ENCODE measurements at places on chromosomes 13 and 19.
A peak's percentile ranks its signal among the peaks of the same experiment; 100 is the strongest.

- peak; percentile 74 for DNase-seq
Observed at GRCh38 chr13:50731400-50731799, 112.1 kb downstream of the DLEU7 start.

DNA sequence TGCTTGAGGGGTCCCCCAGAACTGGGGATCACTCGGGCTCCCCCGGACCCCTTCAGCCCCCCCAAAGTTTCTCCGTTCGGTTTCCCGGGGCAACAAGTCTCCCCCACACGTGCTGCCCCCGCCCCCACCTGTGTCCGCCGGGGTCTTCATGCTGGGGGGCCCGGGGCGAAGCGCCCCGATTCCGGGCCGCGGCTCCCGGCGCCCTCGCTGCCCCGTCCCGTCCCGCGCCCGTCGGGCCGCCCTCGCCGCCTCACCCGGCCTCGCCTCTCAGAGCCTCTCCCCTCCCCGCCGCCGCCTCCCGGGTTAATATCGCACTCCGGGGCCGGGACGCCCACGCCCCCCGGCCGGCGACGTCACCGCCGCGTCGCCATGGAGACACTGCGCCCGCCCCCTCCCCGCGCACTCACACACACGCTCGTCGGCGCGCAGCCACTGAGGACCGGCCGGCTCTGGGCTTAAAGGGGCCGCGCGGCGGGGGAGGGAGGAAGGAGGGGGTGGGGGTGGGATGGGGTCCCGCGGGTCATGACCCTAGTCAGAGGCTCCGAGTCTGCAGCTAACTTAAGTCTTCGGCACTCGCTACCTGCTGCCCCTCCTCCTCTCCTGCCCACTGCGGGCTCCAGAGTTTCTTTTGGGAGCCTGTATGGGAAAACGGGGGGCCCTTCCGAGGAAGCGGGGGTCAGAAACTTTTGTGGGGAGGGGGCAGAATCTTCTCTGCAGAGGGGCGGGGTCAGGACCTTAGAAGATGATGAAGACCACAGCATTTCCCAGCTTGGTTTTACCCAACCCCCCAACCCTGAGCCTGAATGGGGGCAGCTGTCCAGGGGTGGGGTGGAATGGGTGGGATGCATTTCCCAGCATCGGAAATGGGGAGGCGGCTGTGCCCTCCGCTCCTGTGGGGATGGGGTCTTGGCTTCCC is at the start of gene ERF:
TSS of gene ERF (minus strand) at position 279 of the 916 bp plus-strand sequence. CDS start at position 150, 129 bp downstream.
- peak; percentile 83 for DNase-seq

DNA sequence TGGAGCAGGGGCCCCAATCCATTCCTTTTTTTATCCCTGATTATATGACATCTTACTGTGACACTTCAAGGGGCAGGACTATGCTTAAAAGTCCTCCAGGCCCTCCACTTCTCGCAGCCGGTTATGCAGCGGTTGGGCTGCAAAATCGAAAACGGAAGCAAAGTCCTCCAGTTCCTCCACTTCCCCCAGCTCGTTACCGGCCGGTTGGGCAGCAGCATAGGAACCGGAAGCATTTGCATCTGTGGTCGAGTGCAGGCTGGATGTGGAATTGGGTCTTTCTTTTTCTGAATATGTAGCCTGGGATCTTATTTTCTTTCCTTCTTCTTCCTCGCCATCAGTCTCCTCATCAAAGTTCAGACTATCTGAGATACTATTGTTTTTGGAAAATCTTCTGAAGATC is 46.1 kb downstream of the OXGR1 start:
- DNase-seq: no peak

DNA sequence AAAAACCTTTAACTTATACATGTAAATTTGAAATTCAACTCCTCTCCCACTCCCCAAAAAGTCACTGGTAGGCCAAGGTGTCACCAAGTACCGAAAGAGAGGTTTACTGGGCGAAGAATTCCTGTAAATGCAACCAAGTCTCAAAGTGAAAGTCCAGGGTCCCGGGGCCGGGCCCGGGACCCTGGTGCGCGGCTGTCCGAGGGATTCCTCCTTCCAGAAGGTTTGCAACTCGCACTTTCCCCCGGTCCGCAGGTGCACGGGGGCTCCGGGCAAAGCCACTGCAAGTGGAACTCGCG is 1.1 kb downstream of the STK24 start:
- DNase-seq: no peak

DNA sequence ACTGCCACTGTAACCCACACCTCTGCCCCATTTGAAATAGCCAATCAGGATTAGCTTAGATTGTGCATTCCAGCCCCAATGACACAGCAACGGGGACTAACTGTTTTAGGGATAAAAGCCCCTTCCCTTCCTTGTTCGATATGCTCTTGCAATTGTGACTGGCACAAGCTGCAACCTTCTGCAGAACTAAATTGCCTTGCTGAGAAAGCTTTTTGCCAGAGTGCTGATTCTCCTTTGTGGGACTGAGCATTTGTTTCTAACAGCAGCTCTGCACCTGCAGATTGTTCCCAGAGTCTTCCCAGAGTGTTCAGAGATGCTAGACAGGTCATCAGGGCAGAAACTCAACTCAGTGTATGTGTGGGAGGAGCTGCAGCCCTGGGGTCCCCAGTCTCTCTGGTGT is 115.8 kb downstream of the ZNF675 start:
- no peak for DNase-seq

GRCh38 chr19:46616631-46617322 is 8.1 kb downstream of the PTGIR start:
- peak; percentile 71 for DNase-seq

- DNase-seq: no peak
Observed at GRCh38 chr13:90197722-90198121, 1149.8 kb upstream of the MIR17HG start.

- no peak for DNase-seq
Observed at GRCh38 chr19:33685541-33685940, 63.8 kb downstream of the CHST8 start.

GRCh38 chr19:32878988-32879387 is 9.4 kb upstream of the SLC7A9 start:
- no peak for DNase-seq

DNA sequence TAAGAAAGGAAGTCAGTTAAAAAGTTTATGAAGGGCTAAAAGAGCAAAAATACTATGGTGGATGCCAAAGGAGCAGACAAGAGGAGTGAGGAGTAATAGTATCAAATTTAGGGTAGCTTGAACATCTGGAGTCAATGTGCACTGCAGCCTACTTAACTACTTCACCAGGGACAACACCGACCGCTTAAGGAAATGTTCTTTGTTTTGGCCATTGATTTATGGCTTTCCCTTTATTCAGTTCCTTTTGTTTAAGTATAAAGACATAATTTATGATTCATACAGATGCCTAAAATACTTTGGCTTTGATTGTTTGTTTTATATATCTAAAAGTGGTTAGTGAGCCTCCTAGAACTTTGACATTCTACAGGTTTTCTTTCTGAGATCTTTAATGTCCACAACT is 276.3 kb upstream of the PRR20A start:
- DNase-seq: no peak

- DNase-seq: no peak
Observed at GRCh38 chr19:48777720-48778119, 22.4 kb downstream of the FGF21 start.

DNA sequence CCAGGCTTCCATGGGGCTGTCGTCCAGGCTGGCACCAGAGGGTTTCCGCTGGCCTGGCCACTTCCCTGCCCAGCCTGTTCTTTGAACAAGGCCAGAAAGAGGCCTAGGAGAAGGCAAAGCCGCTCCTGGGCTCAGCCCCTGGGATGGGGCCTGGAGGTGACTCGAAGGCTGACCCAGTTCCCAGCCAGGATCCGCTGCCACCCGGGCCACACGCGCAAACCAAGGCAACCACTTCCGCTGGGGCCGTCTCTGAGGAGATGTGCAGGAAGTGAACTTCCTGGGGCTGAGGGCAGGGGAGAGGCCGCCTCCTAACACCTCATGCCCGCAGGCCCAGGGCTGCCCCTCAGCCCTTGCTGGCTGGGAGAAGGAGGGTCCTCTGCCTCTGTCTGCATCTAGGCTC is 15.2 kb downstream of the PLEKHF1 start:
- DNase-seq: no peak

GRCh38 chr13:111903143-111903542 is 163.8 kb upstream of the SOX1 start:
- no peak for DNase-seq

- DNase-seq: no peak
Observed at GRCh38 chr13:46303742-46304385, 83.2 kb downstream of the RUBCNL start.

GRCh38 chr13:111227405-111227804 is 93.0 kb upstream of the TEX29 start:
- DNase-seq: no peak

DNA sequence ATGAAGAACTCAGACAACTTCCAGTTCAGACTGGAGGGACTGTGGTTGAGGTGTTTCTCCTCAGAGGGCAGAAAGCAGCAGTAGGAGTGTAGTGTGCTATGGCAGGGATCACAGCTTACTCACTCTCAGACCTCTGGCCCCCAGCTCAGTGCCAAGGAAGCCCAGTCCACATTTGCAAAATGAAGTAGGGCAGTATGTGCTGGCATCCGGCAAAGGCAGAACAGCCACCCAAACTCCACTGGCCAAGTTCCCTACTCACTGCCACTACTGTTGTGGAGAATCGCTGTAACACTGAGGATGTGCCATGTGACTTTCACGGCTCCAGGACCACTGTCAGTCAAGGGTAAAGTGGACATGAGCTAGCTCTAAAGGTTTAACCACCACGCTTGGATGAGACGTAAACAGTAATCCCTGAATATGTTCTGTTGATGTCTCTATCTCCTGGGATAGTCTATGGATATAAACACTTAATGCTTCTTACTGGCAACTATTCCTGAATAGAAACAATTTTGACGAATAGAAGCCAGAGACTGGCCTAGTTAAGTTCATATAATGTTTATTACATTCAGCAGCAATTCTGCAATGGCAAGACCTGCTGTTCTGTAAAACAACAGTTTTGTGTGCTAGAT is 67.0 kb upstream of the SLC15A1 start:
- DNase-seq: no peak

DNA sequence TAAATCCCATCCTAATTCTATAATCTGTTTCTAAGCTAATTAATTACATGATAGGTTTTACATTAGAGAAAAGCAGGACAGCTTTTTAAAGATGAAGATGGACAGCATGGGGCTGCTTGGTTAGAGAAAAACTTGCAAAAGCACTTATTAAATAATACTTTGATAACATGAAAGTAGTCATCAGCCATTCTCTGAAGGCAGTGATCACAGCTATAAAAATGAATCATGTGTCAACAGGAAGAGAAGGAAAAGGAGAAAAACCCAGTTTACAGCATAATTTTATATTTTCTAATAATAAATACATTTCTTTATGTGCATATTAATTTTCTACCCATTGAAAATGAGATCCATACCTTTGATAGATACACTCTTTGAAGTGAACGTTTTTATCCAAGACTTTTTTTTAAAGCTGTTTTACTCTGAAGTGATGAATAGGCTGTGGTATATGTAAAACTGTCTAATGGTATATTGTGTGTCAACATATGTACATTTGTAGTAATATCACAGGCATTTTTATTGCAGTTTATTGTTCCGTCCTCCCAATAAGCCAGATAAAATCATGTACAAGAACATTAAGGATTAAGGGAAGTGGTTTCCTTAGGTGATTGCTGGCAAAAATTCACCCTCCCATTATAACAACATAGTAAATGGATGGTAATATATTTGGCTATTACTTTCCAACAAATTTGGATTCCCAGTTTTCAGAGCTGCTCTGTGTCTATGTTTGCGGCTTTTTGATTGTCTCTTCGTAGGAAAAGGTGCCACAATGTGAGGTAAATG is 1.3 kb upstream of the KLF5 start:
- no peak for DNase-seq

- DNase-seq: no peak
Observed at GRCh38 chr13:48333976-48334375, 30.4 kb downstream of the RB1 start.

Data from cerebellar cortex (tissue), 1 donor.